ENCODE measurements at places on chromosomes 1 and 21. TPM values are rescaled to one million over a fixed set of nuclear protein-coding genes. Genes with fewer than 3 reads are reported as not detected.

The CRP gene
- total RNA-seq = not detected

The EPHA2 gene
- 9.8 TPM for total RNA-seq

The FMO2 gene
- 3.6 TPM for total RNA-seq

The BRDT gene
- total RNA-seq = not detected

The WDR64 gene
- under 0.01 TPM for total RNA-seq

The YIPF1 gene
- total RNA-seq = 23.8 TPM

The CLCA2 gene
- total RNA-seq = 0.78 TPM

The SLC9A1 gene
- total RNA-seq = 5.2 TPM

The LENEP gene
- not detected for total RNA-seq

The LHX8 gene
- total RNA-seq = not detected

The CZIB gene
- 55.3 TPM for total RNA-seq

The HSD11B1 gene
- total RNA-seq = 4.2 TPM

All from articular chondrocyte of knee joint (primary cell).